ENCODE measurements at places on chromosomes 1 and 21.

GRCh38 chr1:81190003-81190402 lies 610.7 kb upstream of the ADGRL2 start:
- DNase-seq, result no peak

DNA sequence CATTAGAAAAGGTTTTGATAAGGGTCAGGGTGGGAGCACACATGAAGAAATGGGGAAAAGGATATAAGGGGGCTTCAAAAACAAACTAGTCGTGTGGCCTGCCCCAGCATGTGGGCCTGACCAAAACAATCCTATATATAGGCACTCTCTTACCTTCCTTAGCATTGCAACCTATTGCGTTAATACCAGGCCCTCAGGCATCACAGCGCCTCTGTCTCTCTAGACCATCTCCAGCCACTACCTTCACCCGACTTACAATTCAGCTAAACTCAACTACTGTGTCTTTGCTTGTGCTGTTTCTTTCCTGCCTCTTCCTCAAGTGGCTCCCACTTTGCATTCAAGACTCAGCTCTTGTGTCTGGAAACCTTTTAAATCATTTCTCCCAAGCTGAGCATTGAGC lies 47.0 kb upstream of the GJA5 start:
- DNase-seq, result no peak

GRCh38 chr1:44849575-44850132 lies 6.6 kb upstream of the PTCH2 start:
- DNase-seq, result no peak

- DNase-seq, result no peak
Observed at GRCh38 chr1:203996126-203996525, 76.8 kb upstream of the SOX13 start.

DNA sequence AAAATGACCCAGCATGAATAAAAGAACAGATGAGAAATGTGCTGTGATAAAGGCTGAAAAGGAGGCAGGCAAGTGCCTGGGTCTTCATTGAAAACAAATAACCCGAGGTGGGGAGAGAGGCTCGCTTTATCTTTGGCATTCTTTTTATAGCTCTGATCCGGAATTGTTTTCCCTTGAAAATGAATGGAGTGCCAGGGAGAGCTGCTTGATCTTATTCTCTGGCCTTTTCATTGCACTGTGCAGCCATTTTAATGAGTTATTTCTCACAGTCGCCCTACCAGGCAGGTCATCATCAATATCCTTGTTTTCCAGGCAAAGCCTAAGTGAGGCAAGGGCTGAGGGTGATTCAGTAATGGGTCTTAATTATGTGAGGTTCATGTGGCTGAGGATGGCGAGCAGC lies 39.8 kb upstream of the HLX start:
- DNase-seq, result no peak

GRCh38 chr1:74427681-74428080 lies 84.7 kb downstream of the LRRC53 start:
- no peak for DNase-seq

DNA sequence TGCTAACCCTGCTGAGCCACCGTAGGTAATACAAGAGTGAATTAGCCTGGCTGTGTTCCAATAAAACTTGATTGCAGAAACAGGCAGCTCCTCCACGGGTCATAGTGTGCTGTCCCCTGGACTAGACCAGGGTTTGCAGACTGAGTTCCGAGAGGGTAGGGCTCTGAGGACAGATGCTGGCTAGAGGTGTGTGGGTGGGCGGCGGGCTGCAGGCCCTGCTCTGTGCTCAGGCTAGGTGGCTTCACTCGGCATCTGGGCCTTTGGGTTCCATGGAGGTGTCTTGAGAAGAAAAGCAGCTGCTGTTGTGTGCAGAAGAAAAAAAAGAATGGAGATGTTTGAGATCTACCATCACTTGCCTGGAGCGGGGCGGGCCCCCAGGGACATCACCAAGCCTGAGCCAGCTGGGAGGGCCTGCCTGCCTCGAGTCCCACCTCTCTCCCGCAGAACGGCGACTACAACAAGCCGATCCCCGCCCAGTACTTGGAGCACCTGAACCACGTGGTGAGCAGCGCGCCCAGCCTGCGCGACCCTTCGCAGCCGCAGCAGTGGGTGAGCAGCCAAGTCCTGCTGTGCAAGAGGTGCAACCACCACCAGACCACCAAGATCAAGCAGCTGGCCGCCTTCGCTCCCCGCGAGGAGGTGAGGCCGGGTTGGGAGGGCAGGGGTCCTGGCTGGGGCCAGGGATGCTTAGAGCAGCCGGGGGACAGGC lies 7.9 kb downstream of the TMEM201 start:
- no peak for DNase-seq

GRCh38 chr1:40944326-40944725 lies 35.2 kb upstream of the CTPS1 start:
- DNase-seq, result no peak

GRCh38 chr1:3206696-3207095 lies 137.7 kb downstream of the PRDM16 start:
- no peak for DNase-seq

DNA sequence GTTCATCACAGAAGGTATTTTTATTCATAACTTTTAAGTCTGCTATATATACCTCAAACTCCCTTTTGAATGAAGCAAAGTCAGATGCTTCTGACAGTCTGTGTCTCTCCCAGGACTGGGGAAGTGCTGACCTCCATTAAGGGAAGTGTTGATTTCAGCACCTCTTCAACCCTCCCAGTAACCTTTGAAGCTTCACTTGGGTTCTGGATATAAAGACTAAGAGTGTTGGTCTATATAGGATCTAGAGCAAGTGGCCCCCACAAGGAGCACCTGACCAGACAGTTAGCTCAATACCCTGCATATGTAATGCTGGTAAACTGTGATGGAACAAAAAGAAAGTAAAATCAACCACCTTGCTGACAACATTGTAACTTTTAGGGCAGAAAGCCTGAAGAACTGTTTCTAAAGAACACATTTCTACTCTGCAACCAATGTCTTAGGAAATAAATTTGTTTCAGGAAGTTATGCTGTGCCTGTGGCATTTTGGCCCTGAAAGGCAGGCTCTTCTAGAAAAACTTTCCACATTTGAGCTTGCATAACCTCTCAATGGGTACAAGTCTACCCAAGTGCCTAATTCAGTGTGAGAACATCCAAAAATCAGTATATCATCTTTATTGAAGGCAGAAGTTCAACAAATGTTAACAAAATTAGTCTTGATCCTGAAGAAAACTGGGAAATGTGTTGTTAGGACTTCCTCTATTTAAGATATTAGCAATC lies 865 bp upstream of the PTPN22 start:
- DNase-seq, result no peak

DNA sequence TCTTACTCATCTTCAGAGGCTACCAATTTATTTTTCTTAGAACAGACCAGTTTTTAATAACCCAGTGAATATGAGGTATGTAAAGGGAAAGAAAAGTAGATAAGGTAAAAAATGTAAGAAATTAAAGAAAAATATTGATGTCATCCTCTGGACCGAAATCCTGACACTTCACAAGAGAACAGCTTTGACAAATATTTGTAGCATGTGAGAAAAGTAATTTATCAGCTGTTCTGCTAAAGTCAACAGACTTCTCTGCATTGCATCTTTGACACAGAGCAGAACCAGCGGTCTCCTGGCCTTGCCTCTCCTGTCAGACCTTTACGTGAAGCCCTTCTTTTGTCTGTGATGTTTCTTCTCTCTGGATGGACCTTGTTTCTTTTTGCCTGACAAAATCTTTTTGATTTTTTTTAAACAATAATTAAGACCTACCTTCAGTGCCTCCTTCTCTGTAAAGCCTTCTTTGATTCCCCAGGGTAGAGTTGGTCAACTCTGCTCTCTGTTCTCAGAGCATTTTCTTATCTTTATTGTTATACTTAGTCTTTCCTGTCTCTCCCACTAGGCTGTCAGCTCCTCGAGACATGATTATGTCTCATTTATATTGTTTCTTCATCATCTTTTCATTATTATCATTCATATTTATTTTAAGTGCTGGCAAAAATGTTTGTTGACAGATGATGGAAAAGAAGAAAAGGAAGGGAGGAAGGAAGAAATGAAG lies 35.4 kb downstream of the RGS4 start:
- no peak for DNase-seq

- no peak for DNase-seq
Observed at GRCh38 chr1:207860531-207860930, 50.4 kb downstream of the CD34 start.

- DNase-seq, result no peak
Observed at GRCh38 chr21:26377111-26377694, 195.9 kb downstream of the CYYR1 start.

- DNase-seq, result no peak
Observed at GRCh38 chr21:40985370-40985769, 138.4 kb upstream of the DSCAM start.

DNA sequence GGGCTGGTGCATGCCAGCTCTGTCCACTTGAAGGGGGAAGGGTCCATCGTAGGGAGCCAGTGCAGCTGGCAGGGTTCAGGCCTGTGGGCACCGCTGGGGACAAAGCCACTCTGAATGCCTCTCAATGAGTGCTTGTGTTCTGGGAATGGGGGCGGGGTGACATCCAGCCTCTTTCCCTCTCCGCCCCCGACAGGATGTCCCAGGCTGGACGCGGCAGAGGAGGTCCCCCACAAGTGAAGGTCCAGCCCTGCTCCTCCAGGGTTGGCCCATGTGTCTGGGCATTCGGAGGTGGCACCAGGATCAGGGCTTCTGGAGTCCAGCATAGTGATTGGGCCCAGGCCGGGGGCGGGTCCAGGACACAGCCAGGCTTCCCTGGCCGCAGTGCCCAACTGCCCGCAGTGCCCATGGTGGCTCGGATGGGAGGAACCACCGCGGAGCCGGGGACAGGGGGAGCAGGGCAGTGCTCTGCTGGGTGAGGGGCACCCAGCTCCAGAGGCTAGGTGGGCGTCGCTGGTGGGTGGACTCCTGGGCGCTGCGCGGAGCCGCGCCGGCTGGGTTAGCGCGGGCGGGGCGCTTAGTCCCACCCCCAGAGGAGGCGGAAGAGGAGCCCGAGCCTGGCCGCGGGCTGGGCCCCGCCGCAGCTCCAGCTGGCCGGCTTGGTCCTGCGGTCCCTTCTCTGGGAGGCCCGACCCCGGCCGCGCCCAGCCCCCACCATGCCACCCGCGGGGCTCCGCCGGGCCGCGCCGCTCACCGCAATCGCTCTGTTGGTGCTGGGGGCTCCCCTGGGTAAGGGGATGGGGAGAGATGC lies at the start of gene SHISA4:
Gene SHISA4, plus strand, starts transcription at position 617 of the 808 bp plus-strand sequence. Its CDS starts 97 bp downstream, at position 714.
- DNase-seq, result peak; percentile 6

DNA sequence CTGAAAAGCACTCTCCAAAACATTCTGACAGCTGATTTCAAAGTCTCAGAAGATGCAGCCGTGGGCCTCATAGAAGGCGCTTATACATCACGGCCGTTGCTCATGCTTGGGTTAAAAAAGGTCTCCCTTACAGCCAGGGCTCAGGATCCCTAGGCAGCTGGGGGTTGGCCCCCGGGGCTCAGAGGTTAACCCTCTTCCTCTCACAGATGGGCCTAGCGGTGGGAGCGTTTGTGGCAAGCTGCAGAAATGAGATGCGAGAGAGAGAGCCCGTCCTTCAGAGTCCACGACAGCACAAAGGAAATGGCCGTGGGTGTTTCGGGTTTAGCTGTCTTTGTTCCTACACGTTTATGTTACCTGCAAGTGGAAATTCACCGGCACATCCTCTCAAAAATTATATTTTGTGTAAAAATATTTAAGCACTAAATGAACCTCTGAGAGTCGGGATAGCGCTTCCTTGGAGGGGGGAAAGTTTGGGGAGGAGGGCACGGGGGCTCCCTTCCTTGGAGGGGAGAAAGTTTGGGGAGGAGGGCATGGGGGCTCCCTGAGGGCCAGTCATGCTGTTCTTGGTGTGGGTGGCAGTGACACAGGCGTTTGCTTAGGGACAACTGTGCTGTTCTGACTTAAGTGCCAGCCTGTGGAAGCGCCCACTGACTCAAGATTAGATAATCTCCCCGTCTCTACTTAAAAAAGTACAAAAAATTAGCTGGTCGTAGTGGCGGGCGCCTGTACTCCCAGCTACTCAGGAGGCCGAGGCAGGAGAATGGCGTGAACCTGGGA lies 20.5 kb upstream of the PRDM15 start:
- DNase-seq, result peak; percentile 29

GRCh38 chr1:206685334-206685768 lies 646 bp downstream of the MAPKAPK2 start:
- DNase-seq, result peak; percentile 29

- no peak for DNase-seq
Observed at GRCh38 chr1:37052120-37052519, 17.8 kb upstream of the GRIK3 start.

All from stimulated activated CD4-positive, alpha-beta T cell treated with anti-CD3 and anti-CD28 coated beads, Interleukin-12 subunit alpha, Interleukin-12 subunit beta, amount 100 ng/mL, for 4 hours (primary cell).